ENCODE measurements at places on chromosomes 12 and 14. TPM values are rescaled to one million over a fixed set of nuclear protein-coding genes. Genes with fewer than 3 reads are reported as not detected.

- H3K4me3 ChIP-seq = no peak overlapping the region
- H3K27ac ChIP-seq = no peak overlapping the region
- no peaks in the 10 kb centered on the region for H3K27me3 ChIP-seq
- no peaks in the 10 kb centered on the region for H3K4me1 ChIP-seq
- no peak for DNase-seq
- peaks cover 16% of the 10 kb centered on the region for H3K36me3 ChIP-seq
Observed at GRCh38 chr14:55381040-55381439, 30.6 kb downstream of the ATG14 start.

- H3K27ac ChIP-seq = no peak overlapping the region
- H3K36me3 ChIP-seq = no peaks in the 10 kb centered on the region
- DNase-seq = peak; percentile 47
- H3K4me1 ChIP-seq = no peaks in the 10 kb centered on the region
Observed at GRCh38 chr14:100317912-100318808, 5.0 kb upstream of the SLC25A47 start.

DNA sequence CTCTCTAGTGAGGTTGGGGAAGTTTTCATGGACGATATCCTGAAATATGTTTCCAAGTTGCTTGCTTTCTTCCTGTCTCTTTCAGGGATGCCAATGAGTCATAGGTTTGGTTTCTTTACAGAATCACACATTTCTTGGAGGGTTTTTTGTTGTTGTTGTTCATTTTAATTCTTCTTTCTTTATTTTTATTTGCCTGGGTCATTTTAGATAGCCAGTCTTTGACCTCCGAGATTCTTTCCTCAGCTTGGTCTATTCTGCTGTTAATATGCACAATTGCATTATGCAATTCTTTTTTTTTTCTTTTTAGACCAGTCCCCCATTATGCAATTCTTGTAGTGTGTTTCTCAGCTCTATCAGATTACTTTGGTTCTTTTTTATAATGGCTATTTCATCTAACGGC, 338.9 kb downstream of the AEBP2 start:
- no peak overlapping the region for H3K27ac ChIP-seq
- no peak overlapping the region for H3K4me3 ChIP-seq
- no peaks in the 10 kb centered on the region for H3K4me1 ChIP-seq
- no peaks in the 10 kb centered on the region for H3K27me3 ChIP-seq
- no peaks in the 10 kb centered on the region for H3K36me3 ChIP-seq
- no peak for DNase-seq

- no peaks in the 10 kb centered on the region for H3K36me3 ChIP-seq
- no peaks in the 10 kb centered on the region for H3K4me1 ChIP-seq
- no peak overlapping the region for H3K27ac ChIP-seq
- H3K27me3 ChIP-seq = no peaks in the 10 kb centered on the region
- H3K4me3 ChIP-seq = no peak overlapping the region
Observed at GRCh38 chr14:104395276-104395675, 184.3 kb upstream of the C14orf180 start.

GRCh38 chr12:66693901-66694513, 15.1 kb upstream of the GRIP1 start:
- no peaks in the 10 kb centered on the region for H3K36me3 ChIP-seq
- peak; percentile 65 for DNase-seq
- no peak overlapping the region for H3K27ac ChIP-seq
- H3K4me1 ChIP-seq = peaks cover 3% of the 10 kb centered on the region
- no peak overlapping the region for H3K4me3 ChIP-seq
- H3K27me3 ChIP-seq = no peaks in the 10 kb centered on the region

DNA sequence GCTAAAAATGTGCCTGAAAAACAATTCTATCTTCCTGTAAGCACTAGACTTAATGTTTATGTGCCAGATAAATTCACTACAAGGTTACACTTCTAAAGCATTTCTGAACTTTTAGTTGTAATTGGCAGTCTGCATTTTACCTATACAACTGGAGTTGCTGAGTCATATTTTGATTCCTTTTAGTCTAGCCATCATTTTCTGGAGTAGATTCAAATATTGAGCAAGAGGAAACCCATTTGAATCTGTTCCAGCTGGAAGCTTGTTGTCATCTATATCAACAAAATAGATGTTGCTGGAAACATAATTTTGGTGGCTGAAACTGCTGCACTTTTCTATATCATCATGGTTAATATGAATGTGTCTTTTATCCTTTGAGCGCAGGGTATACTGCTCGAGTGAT, 122.2 kb upstream of the CCDC175 start:
- DNase-seq = no peak
- no peak overlapping the region for H3K4me3 ChIP-seq
- no peaks in the 10 kb centered on the region for H3K27me3 ChIP-seq

GRCh38 chr12:113329022-113329790, 5.7 kb downstream of the SLC8B1 start:
- peak overlapping the region; percentile 35 for H3K27ac ChIP-seq
- H3K4me3 ChIP-seq = no peak overlapping the region
- peaks cover 20% of the 10 kb centered on the region for H3K4me1 ChIP-seq
- DNase-seq = no peak

DNA sequence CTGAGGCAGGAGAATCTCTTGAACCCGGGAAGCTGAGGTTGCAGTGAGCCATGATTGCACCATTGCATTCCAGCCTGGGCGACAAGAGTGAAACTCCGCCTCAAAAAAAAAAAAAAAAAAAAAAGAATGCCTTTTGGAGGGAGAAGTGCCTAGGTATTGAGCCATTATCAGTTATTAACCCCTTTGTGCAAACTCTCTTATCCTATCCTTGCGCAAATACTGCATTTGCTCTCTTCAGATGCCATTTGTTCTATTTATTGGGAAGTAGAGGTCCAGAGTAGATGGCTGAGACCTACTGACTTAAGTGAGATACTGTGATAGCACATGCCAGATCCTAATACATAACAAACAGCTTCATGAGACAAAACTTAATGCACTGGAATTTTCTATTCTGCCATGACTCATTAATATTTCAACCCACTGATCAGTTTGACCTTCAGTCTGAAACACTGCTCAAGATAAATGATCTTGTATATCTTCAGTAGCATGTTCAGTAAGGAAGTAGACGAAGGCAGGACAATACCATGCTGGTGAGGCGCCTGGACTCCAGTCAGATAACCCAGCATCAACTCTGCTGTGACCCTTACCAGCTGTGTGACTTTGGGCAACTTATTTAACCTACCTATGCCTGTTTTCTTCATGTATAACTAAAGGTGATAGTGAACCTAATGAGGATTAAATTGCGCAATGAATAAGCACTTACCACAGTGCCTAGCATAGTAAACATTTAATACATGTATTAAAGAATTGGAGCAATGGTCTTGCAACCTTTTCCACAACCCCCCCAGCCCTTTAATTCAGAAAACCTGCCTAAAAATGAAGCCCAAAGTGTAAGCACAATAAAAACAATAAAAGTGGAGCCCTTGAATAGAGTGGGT, 5.7 kb upstream of the DNAAF2 start:
- H3K36me3 ChIP-seq = peaks cover 6% of the 10 kb centered on the region
- no peaks in the 10 kb centered on the region for H3K27me3 ChIP-seq
- no peak for DNase-seq
- no peak overlapping the region for H3K4me3 ChIP-seq

DNA sequence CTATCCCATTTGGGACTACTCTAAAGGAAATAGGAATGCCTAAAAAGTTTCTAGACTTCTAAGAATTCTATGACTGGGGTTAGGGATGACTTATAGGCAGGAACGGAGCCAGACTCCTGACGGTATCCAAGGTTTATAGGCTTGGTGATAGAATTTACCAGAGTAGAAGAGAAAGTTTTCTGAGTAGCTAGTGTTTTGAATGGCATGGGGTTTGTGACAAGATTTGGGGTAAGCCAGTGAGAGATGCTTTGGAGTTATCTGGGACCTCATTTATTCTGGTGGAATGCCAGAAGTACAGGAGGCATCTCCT, 444.6 kb downstream of the RAD51B start:
- H3K4me3 ChIP-seq = no peak overlapping the region
- no peak overlapping the region for H3K27ac ChIP-seq
- H3K4me1 ChIP-seq = peaks cover 9% of the 10 kb centered on the region
- H3K27me3 ChIP-seq = no peaks in the 10 kb centered on the region
- H3K36me3 ChIP-seq = no peaks in the 10 kb centered on the region
- DNase-seq = no peak

GRCh38 chr12:79710707-79711483, 20.1 kb upstream of the PAWR start:
- H3K4me1 ChIP-seq = no peaks in the 10 kb centered on the region
- no peaks in the 10 kb centered on the region for H3K27me3 ChIP-seq
- H3K27ac ChIP-seq = no peak overlapping the region
- no peak overlapping the region for H3K4me3 ChIP-seq
- peak; percentile 6 for DNase-seq

- no peaks in the 10 kb centered on the region for H3K27me3 ChIP-seq
- no peaks in the 10 kb centered on the region for H3K4me1 ChIP-seq
- H3K4me3 ChIP-seq = no peak overlapping the region
- no peaks in the 10 kb centered on the region for H3K36me3 ChIP-seq
Observed at GRCh38 chr12:55654511-55655214, 18.0 kb downstream of the OR10P1 start.

DNA sequence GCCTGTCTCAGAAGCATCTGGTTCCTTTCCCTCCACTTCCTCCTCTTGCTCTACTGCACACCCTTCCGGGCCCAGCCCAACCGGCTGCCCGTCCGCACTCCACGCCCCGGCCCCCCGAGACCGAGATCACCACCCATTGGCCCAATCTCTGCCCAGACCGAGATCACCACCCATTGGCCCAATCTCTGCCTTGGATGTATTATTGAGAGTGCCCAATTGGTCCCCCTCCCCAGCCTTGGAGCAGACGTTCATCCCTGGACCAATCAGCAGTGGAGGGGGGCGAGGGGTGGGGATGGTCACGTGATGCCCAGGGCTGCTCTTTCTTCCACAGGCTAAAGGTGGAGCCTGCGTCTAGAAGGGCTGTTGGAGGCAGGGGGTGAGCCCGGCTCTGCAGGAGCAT, 75.6 kb upstream of the TMEM132C start:
- DNase-seq = no peak
- H3K36me3 ChIP-seq = no peaks in the 10 kb centered on the region
- no peak overlapping the region for H3K27ac ChIP-seq
- no peak overlapping the region for H3K4me3 ChIP-seq

- no peak for DNase-seq
- no peaks in the 10 kb centered on the region for H3K27me3 ChIP-seq
- no peak overlapping the region for H3K27ac ChIP-seq
- H3K4me3 ChIP-seq = no peak overlapping the region
Observed at GRCh38 chr14:22463763-22464173, 125.3 kb downstream of the DAD1 start.

- no peak overlapping the region for H3K27ac ChIP-seq
- no peaks in the 10 kb centered on the region for H3K36me3 ChIP-seq
- peak; percentile 56 for DNase-seq
Observed at GRCh38 chr14:104576970-104577332, 2.6 kb upstream of the C14orf180 start.

GRCh38 chr14:67486890-67487289, 1.6 kb downstream of the TMEM229B start:
- H3K4me3 ChIP-seq = no peak overlapping the region
- H3K27ac ChIP-seq = no peak overlapping the region
- H3K27me3 ChIP-seq = no peaks in the 10 kb centered on the region
- no peaks in the 10 kb centered on the region for H3K4me1 ChIP-seq
- DNase-seq = no peak

GRCh38 chr14:89040460-89041256, 216.2 kb downstream of the TTC8 start:
- no peaks in the 10 kb centered on the region for H3K36me3 ChIP-seq
- DNase-seq = peak; percentile 93
- H3K27me3 ChIP-seq = no peaks in the 10 kb centered on the region
- H3K27ac ChIP-seq = peak overlapping the region; percentile 84
- no peaks in the 10 kb centered on the region for H3K4me1 ChIP-seq

DNA sequence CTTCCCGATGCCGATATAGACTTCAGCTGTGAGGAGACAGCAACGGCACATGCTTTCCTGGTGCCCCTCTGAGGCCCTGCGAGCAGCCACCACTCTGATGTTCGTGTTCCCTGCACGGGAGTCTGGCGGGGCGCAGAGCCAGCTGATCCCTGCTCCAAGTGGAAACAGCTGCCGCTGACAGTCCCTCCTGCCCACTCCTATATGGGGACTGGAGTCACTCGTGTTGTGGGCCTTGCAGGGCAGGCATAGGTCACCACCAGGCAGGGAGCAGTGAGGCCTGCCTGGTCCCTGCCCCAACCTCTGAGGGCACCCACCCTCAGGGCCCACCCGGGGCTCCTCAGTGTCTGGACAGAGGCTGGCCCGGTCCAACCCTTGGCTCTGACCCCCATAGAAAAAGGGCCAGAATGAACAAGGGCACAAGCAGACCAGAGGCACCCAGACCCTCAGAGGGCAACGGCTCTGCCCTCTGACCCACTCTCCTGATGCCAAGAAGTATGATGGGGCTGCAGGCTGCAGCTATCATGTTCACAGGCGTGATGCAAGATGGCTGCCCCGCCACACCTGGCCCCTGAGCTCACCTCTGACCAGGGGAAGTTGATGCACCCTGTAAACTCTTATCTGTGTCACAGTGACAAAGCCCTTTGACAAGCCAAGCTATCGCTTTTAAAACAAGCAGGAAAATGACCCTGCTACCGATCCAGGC, 181.6 kb downstream of the CALM1 start:
- H3K4me1 ChIP-seq = peaks cover 67% of the 10 kb centered on the region
- no peak overlapping the region for H3K4me3 ChIP-seq
- H3K36me3 ChIP-seq = peaks cover 13% of the 10 kb centered on the region
- no peaks in the 10 kb centered on the region for H3K27me3 ChIP-seq
- H3K27ac ChIP-seq = peak overlapping the region; percentile 3
- DNase-seq = peak; percentile 76

- no peak overlapping the region for H3K4me3 ChIP-seq
- DNase-seq = peak; percentile 12
- H3K4me1 ChIP-seq = no peaks in the 10 kb centered on the region
- H3K27ac ChIP-seq = no peak overlapping the region
Observed at GRCh38 chr12:4780641-4781611, 60.7 kb downstream of the GALNT8 start.

DNA sequence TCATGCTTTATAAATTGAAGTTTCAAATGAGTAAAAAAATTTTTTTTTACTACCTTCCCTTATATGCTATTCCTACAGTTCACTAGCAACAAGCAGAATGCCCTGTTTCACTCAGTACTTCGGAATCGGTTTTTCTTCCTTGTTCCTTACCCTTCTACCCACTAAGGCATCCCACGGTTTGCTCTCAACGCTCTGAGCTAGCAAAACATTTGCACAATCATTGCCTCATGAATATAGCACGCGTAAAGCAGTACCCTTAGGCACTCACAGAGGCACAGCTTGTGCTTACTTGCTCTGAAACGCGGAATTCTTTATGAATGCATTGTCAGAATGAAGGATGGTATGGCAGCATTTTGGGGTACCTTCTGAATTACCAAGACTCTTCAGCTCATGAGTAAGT, 45.0 kb downstream of the PPP1R13B start:
- no peaks in the 10 kb centered on the region for H3K36me3 ChIP-seq
- no peak overlapping the region for H3K4me3 ChIP-seq
- DNase-seq = no peak
- H3K27me3 ChIP-seq = no peaks in the 10 kb centered on the region
- H3K4me1 ChIP-seq = peaks cover 2% of the 10 kb centered on the region
- peak overlapping the region; percentile 20 for H3K27ac ChIP-seq

GRCh38 chr12:119704065-119704747, 36.3 kb downstream of the PRKAB1 start:
- DNase-seq = no peak
- H3K4me1 ChIP-seq = no peaks in the 10 kb centered on the region
- H3K4me3 ChIP-seq = no peak overlapping the region
- no peaks in the 10 kb centered on the region for H3K36me3 ChIP-seq
- H3K27me3 ChIP-seq = no peaks in the 10 kb centered on the region

The TAS2R9 gene
- polyA plus RNA-seq = not detected

The GAS2L3 gene
- polyA plus RNA-seq = 3.4 TPM

The HOTAIR gene
- polyA plus RNA-seq = not detected

The PLCZ1 gene
- polyA plus RNA-seq = not detected

The PABPN1 gene
- 88.8 TPM for polyA plus RNA-seq

The HAL gene
- polyA plus RNA-seq = 7.9 TPM

The KRT6B gene
- 0.06 TPM for polyA plus RNA-seq

The HOXC5 gene
- 0.10 TPM for polyA plus RNA-seq

The APOLD1 gene
- 3.1 TPM for polyA plus RNA-seq

The SALL2 gene
- polyA plus RNA-seq = 2.9 TPM

The PPHLN1 gene
- polyA plus RNA-seq = 30.4 TPM

All from lung (tissue), 17 donors.